ENCODE measurements at places on chromosomes 5 and 9. TPM values are rescaled to one million over a fixed set of nuclear protein-coding genes. Genes with fewer than 3 reads are reported as not detected.

- H3K27me3 ChIP-seq: no peaks in the 10 kb centered on the region
- H3K36me3 ChIP-seq: no peaks in the 10 kb centered on the region
- no peaks in the 10 kb centered on the region for H3K4me1 ChIP-seq
- no peak overlapping the region for H3K27ac ChIP-seq
- H3K4me3 ChIP-seq: no peak overlapping the region
Observed at GRCh38 chr9:109568089-109568488, 70.0 kb upstream of the PTPN3 start.

DNA sequence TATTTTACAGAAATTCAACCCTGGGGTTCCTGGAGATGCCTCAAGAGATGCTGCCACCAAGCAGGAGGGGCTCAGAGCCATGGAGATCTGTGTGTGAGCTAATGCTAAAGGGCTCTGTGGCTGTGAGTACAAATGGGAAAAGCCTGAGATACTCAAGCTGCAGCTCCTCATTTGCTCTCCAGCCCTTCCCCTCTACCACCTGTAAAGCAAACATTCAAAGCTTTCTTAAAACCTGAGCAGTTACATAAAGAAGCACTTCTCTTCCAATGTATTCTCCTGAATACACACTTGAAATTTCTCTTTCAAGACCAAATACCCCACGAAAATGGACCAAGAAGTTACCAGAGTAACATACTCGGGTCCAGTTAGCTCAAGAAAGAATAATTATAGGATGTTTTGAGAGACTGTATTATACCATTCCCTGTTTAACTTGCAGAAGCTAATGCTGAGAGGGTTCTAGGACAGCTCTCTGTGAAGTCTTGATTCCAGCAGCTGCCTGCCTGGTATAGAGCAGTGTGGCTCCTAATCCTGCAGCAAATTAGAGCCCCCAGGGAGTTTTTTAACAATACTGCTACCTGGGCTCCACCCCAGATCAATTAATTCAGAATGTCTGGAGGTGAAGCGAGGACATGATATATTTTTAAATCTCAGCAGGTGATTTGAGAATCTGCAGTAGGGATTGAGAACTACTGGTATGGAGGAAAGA, 21.1 kb downstream of the RGS7BP start:
- no peak overlapping the region for H3K4me3 ChIP-seq
- H3K36me3 ChIP-seq: no peaks in the 10 kb centered on the region
- H3K4me1 ChIP-seq: no peaks in the 10 kb centered on the region
- H3K27ac ChIP-seq: no peak overlapping the region

DNA sequence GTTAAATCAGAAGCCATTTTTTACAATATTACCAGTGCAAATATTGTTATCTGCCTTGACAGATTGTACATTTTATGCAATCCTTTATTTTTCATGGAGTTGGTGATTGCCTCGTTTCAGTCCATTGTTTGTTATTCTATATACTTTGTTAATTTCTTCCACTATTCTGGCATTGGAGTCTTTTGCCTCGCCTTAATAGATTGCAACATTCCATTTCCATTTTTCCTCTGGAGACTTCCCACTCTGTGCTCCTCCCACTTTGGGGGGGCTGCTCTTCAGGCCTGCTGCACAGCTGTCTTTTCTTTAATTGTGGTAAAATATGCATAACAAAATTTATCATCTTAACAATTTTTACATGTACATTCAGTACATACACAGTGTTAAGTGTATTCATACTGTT, 4.4 kb upstream of the DCAF10 start:
- no peaks in the 10 kb centered on the region for H3K36me3 ChIP-seq
- DNase-seq: no peak
- peaks cover 9% of the 10 kb centered on the region for H3K4me1 ChIP-seq

DNA sequence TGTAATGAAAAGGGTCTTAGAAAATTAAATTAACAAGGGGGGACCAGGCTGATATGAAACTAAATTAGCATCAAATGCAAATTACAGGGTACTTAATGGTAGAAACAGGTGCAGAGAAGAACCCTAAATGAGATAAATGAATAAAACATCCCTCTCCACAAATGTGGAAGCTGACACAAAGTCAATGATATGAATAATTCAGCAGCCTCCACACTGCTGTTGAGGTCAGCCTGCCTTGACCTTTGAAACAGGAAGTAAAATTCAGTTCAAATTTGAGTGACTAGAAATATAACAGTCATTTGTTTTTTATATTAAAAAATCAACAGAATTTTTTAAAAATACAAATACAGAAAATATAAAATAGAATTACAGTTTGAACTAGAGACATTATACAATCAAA, 40.0 kb downstream of the EBF1 start:
- H3K36me3 ChIP-seq: no peaks in the 10 kb centered on the region
- no peak overlapping the region for H3K27ac ChIP-seq
- H3K4me1 ChIP-seq: no peaks in the 10 kb centered on the region
- no peak for DNase-seq
- H3K4me3 ChIP-seq: no peak overlapping the region

DNA sequence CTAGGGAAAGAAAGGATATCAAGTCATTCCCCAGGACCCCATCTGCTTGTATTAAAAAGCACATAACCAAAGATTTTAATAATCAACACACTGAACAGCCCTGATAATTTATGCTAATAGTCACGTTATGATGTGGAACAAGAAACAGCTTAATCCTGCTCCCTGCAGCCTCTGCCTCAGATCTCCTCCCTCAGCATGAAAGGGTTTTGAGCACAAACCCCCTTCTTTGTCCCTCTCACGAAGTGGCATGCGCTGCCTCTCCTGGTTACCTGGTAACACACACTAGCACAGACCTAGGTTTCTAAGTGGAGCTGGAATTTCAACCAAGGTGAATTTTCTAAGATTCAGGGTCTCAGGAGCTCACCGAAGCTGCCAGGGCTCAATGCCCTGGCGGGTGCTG, 5.1 kb downstream of the IGFBPL1 start:
- no peak for DNase-seq
- H3K4me1 ChIP-seq: no peaks in the 10 kb centered on the region
- H3K36me3 ChIP-seq: no peaks in the 10 kb centered on the region
- no peak overlapping the region for H3K4me3 ChIP-seq
- H3K27ac ChIP-seq: no peak overlapping the region

- H3K27ac ChIP-seq: no peak overlapping the region
- no peaks in the 10 kb centered on the region for H3K27me3 ChIP-seq
- no peak for DNase-seq
- no peaks in the 10 kb centered on the region for H3K36me3 ChIP-seq
- peaks cover 18% of the 10 kb centered on the region for H3K4me1 ChIP-seq
Observed at GRCh38 chr9:20562051-20562450, 60.2 kb downstream of the MLLT3 start.

GRCh38 chr5:10838038-10838437, 77.0 kb upstream of the DAP start:
- no peaks in the 10 kb centered on the region for H3K36me3 ChIP-seq
- no peaks in the 10 kb centered on the region for H3K27me3 ChIP-seq
- no peak for DNase-seq
- H3K27ac ChIP-seq: no peak overlapping the region

- peak overlapping the region; percentile 33 for H3K27ac ChIP-seq
- no peaks in the 10 kb centered on the region for H3K4me1 ChIP-seq
- DNase-seq: no peak
- no peaks in the 10 kb centered on the region for H3K27me3 ChIP-seq
- no peak overlapping the region for H3K4me3 ChIP-seq
- H3K36me3 ChIP-seq: no peaks in the 10 kb centered on the region
Observed at GRCh38 chr9:111965566-111966019, 69.0 kb downstream of the UGCG start.

DNA sequence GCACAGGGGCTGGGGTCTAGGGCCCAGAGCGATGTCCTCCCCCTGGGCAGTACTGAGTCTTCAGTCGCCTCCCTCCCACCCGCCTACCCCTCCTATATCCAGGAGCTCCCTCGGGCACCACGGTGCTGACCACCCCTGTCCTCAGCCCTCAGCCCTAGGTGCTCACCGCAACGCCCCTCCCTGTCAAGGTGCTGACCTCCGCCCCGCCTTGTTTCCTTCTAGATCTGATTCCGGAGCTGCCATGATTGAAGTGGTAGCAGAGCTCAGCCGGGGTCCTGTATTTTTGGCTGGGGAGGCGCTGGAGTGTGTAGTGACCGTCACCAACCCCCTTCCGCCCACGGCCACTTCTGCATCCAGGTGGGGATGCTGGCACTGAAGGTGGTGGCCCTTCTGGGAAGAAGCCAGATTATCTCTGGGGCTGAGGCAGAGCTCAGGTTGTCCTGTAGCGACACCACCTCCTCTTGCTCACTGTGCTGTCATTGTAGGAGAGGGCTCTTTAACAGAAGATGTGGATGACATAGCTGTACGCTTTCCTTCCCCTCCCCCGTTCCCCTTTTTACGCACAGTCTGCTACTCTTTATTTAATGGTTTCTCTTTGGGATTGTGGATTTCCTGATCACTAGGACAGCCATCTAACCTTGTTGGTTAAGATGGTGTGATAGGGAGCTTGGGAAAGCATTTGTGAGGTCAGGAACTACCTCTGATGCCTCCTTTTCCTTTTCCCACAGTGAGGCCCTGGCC, 598 bp downstream of the RGP1 start:
- H3K27me3 ChIP-seq: no peaks in the 10 kb centered on the region
- H3K36me3 ChIP-seq: peaks cover 44% of the 10 kb centered on the region
- peaks cover 53% of the 10 kb centered on the region for H3K4me1 ChIP-seq
- peak overlapping the region; percentile 83 for H3K4me3 ChIP-seq

DNA sequence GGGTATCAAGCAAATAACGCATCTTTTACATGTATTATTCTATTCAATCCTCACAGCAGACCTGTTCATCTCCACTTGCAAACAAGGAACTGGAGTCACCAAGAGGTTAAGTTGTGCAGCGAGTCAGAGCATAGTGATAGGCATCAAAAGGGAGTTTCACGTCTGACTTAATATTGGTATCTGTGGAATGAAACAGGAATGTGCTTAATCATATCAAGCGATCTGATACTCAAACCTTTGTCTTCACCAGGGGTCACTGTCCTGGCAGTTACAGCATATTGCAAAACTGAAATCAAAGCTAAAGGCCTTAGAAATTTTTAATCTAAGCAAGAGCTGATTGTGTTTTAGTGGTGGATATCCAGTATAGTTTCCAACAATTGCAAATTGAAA, 271.6 kb downstream of the PLK2 start:
- no peaks in the 10 kb centered on the region for H3K4me1 ChIP-seq
- no peak for DNase-seq
- no peaks in the 10 kb centered on the region for H3K27me3 ChIP-seq

DNA sequence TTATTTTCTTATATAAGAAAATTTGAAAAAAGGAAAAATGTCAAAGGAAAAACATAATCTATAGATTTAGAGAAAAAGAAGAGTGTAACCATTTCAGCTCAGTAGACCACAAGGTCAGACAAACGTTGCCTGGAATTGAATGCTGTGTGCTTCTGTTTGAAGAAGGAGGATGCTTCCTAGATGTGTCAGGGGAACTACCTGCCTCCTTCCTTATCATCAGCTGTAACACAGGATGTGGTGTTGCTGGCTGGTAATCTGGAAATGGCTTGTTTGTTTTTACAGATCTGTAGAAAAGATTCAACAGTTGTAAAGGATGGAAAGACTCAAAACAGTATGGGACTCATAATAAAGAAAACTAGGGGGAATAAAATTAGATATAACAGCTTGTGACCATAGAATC, 160.7 kb upstream of the MEF2C start:
- no peaks in the 10 kb centered on the region for H3K36me3 ChIP-seq
- no peaks in the 10 kb centered on the region for H3K27me3 ChIP-seq
- no peaks in the 10 kb centered on the region for H3K4me1 ChIP-seq
- H3K4me3 ChIP-seq: no peak overlapping the region
- DNase-seq: no peak

DNA sequence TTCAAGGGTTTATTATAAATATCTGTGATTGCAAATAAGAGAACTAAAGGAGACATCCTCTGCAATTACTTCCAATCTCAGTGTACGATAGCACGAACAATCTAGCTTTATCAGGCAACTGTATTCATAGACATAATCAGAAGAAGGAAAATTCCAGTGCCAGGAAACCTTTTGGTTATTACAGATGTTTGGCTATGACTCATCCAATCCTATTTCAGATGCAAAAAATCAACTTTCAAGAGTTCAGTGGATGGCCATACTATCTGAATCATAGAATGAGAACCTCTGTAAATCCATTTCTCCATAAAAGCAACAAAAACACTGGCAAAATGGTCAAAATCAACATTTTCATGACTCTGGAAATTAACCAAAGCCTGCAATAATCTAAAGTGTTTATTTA, 37.9 kb downstream of the GAS1 start:
- no peak for DNase-seq
- no peak overlapping the region for H3K27ac ChIP-seq
- no peaks in the 10 kb centered on the region for H3K36me3 ChIP-seq
- H3K27me3 ChIP-seq: no peaks in the 10 kb centered on the region
- H3K4me1 ChIP-seq: no peaks in the 10 kb centered on the region

DNA sequence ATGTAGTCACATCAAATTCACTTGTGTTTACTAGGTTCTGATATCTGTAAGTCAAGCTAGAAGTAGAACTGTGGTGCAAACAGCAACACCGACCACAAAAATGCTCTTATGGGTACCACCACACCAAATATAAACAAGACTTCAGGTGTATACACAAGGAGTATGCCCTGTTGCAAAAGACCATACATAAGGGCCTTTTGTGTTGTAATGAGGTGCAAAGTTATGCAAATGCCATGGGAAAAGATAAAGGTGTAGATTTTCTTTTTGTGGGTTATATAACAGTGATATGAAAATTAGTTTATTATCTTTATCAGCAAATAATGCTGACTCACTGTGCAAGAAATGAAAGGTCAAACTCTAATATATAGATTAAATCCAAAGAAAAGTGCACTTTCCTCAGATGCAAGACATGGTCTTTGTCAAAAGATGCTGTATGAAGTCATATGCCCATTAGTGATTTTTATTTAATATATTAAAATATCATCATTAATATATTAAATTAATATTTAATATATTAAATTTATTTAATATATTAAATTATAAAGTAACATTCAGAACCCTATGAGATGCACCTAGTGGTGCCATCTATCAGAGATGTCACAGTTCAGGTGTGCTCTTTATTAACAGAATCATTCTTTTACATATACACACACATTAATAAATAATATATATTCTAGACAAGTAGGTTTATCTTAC, 26.7 kb upstream of the ALDH1A1 start:
- peaks cover 7% of the 10 kb centered on the region for H3K4me1 ChIP-seq
- H3K36me3 ChIP-seq: no peaks in the 10 kb centered on the region
- H3K27ac ChIP-seq: no peak overlapping the region
- no peaks in the 10 kb centered on the region for H3K27me3 ChIP-seq

Gene ADAMTS19
- total RNA-seq: 0.26 TPM

Gene TRUB2
- total RNA-seq: 23.7 TPM

Gene C5
- total RNA-seq: 12.3 TPM

Gene TRPM3
- 0.21 TPM for total RNA-seq

Gene SLC27A6
- 0.61 TPM for total RNA-seq

Gene CER1
- not detected for total RNA-seq

Gene WNT8A
- not detected for total RNA-seq

Gene SGCD
- 10.4 TPM for total RNA-seq
